ENCODE measurements at places on chromosomes 1 and 21.
A peak's percentile ranks its signal among the peaks of the same experiment; 100 is the strongest.

DNA sequence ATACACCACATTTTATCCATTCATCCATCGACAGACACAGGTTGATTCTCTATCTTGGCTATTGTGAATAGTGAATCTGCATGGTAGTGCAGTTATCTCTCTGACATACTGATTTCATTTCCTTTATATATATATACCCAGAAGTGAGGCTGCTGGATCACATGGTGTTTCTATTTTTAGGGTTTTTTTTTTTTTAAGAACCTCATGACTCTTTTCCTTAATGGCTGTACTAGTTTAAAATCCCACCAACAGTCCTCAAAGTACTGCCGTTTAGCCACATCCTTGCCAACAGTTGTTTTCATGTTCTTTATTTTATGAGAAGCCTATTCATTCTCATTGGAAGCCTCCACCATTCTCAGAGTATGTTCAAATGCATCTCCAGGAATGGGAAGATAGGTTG lies 258.7 kb upstream of the SNX7 start:
- DNase-seq, result no peak

DNA sequence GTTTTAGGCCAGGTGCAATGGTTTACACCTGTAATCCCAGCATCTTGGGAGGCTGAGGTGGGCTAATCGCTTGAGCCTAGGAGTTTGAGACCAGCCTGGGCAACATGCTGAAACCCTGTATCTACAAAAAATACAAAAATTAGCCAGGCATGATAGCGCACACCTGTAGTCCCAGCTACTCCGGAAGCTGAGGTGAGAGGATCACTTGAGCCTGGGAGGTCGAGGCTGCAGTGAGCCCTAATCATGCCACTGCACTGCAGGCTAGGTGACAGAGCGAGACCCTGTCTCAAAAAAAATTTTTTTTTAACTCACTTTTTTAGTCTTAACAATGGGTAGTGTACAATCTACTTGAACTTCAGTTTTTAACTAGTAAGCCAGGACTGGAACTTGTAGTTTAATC lies 137.5 kb downstream of the HS2ST1 start:
- no peak for DNase-seq

DNA sequence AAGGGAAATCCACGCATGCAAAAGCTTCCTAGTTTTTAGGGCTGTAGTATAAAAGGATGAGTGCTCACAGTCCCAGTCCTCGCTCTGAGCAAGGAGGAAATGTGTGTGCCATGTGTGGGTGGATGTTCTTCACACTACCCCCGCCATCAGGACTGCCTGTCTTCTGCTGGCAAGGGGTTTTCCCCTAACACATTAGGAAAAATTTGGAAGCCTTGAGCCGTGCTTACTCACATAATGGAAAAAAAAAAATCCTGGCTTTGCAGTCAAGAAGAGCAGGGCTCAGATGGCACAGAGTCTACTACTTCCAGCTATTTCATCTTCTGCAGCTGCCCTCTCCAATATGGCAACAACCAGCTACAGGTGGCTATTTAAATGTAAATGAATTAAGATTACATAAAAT lies 363.1 kb downstream of the PLPP3 start:
- DNase-seq, result no peak

- DNase-seq, result no peak
Measured at GRCh38 chr1:58047265-58047858, 499.2 kb downstream of the OMA1 start.

GRCh38 chr1:158150523-158150922 lies 30.2 kb upstream of the CD1D start:
- no peak for DNase-seq

DNA sequence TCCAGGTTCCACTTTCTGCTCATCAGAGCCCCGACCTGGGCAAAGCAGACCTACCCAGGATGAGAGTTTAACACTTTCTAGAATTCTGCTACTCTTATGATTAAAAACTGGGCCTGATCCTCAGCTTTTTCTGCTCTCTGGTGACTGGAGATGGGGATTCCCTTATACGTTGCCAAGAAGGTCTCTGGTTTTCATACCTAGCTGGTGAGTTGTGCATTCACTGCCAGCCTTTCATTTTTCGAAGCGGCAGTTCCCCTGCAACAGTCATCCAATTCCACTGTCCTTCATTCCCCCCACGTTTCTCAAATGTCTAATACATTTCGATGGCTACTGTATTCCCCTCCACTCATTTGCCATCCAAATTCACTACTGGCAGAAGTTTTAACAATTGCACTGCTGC lies 135.3 kb downstream of the ADSS2 start:
- no peak for DNase-seq

DNA sequence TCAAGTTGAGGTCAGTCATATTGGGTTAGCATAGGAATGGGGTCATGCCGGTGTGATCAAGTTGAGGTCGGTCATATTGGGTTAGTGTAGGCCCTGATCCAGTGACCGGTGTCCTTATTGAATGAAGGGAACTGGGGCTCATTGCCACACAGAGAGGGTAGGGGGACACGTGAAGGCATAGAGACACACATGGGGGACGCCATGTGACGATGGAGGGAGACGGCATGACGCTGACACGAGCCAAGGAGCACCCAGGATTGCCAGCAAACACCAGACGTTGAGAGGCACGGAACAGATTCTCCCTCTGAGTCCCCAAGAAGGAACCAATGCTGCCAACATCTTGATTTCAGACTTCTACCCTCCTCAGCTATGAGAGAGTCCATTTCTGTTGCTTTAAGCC lies 136.9 kb upstream of the ZBTB40 start:
- no peak for DNase-seq

DNA sequence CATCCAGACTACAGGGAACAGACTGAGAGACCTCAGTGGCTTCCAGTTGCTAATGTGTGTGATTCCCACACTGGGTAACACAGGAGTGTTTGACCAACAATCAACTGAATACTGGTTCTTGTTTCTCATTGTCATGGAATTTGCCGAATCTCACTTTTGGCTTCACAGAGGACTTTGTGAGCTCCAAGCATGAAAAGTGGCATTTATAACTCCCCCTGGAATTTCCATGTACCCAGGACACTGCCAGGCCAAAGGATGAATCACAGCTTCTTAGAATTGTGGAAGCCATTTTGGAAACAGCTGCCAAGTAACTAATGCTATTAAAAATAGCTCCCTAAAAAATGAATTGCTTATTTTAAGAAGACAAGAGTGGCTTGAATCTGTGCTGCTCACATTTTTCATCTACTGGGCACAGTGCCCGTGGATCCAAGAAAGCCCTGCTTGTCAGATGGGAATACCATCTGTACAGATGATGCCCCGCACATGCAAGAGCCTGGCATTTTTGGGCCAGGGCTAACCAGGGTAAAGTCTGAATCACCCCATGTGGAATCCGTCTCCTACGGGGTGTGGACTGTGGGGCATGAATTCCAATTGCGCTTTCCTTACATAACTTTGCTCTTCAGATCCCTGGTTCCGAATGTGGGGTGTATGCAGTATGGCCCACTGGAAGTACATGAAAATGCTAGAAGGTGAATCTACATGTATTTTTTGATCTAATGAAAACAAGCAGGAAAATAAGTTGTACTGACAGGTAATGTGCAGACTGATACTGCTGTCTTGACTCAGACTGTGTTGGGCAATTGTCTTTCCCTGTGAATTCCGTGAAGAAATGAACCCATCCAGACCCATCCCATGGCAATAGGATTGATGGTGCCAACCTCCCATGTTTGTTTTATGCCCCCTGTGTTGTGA lies 487.3 kb downstream of the SIPA1L2 start:
- DNase-seq, result no peak

DNA sequence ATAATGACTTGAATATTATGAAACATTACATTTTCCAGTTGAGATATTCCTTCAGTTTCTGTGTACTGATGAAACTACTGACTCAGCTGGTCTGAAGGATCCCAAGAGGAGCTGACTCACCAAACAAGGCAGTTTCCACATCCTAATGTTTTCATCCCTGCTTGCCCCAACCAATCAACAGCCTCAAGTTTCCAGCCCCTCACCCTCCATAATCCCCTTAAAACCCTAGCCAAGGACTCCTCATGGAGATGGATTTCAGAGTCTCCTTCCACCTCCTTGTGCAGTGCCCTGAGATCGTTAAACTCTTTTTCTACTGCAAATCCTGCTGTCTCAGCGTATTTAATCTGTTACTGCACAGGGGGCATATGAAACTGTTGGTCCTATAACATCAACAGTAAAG lies 83.1 kb upstream of the HAO2 start:
- DNase-seq, result no peak

DNA sequence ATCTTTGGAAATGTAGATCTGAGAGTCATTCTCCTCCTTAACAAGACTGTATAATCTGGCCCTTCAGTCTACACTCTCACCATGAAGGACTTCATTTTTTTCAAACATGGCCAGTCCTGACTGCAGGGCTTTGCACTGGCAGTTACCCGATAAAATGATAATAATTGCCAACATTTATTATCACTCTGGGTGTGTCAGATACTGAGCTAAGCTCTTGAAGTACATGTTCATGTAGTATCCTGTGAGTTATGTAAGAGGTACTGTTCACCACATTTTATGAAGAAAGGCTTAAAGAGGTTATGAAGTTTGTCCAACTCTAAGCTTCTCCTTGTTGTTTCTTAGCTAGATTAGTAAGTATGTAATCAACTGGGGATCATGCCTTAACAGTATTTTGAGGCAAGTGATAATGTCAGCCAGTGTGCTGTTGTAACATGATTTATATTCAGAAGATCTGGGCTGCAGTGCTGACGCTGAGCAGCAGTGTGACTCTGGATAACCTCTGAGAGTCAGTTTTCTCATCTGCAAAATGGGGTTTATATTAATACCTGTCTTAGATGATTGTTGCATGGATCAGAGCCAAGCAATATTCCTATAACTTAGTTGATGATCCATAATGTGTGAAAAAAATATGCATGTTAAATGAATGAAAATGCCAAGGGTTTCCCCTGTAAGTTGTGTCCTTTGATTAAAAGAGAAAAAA lies 42.1 kb upstream of the LEPR start:
- no peak for DNase-seq

DNA sequence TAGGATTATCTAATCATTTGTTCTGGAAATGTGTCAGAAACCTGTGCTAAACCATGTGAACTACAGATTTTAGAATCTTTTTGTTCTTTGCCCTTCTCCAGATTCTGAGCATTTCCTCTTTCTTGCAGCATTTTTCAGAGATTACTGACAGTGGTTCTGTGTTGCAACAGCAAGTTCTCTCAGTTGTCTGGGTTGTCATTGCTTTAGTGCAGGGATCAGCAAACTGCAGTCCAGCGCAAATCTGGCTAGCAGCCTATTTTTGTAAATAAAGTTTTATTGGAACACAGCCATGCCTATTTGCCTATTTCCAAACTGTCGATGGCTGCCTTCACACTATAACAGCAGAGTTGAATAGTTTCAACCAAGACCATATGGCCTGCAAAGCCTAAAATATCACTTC lies 66.3 kb upstream of the LRRC8D start:
- no peak for DNase-seq

- no peak for DNase-seq
Measured at GRCh38 chr1:183873642-183874041, 68.7 kb downstream of the RGL1 start.

DNA sequence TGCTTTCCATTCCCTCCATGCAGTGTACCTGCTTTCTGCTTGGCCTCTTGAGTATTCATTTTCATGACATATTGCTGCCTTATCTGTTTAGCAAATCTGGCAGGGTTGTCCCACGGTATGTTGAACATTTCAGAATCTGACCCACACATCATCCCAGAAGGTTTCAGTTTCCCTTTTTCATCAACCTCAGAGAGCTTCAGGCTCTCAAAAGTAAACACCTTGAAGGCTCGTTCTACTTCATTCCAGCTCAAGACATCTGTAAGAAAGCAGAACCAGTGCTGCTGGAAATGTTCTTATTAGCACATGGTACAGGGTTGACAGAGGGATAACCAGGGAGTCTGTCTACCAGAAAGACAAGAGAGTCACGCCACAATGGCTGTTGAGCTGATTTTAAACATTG lies 103.6 kb downstream of the SPAG17 start:
- no peak for DNase-seq

GRCh38 chr1:51915951-51916350 lies 37.4 kb upstream of the NRDC start:
- no peak for DNase-seq

GRCh38 chr1:118556936-118557335 lies 371.9 kb upstream of the SPAG17 start:
- no peak for DNase-seq

DNA sequence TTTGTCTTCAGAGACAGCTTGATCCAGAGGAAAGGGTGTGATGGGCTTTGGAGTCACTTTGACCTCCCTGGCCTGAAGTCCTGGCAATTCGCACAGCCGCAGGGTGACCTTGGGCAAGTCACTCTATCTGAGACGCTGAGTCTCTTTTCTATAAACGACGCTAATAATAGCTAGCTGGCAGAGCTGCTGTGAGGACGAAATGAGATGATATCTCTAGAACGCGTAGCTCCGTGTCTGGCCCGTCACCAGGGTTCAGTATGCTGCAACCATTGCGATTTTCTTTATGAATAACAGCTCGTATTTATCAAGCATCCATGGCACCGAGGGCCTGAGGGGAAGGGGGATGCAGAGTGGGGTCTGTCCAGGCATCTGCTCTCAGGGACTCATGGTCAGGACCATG lies 58.7 kb downstream of the IGSF21 start:
- DNase-seq, result no peak

GRCh38 chr1:70039485-70039884 lies 165.9 kb downstream of the LRRC40 start:
- DNase-seq, result no peak

GRCh38 chr1:10856176-10856683 lies 59.8 kb upstream of the CASZ1 start:
- no peak for DNase-seq

- no peak for DNase-seq
Measured at GRCh38 chr1:167826127-167826526, 87.8 kb downstream of the ADCY10 start.

GRCh38 chr1:224170748-224171478 lies 12.1 kb upstream of the DEGS1 start:
- peak; percentile 29 for DNase-seq

- no peak for DNase-seq
Measured at GRCh38 chr1:158999316-159000069, 10.2 kb upstream of the IFI16 start.

GRCh38 chr1:66085600-66085999 lies 292.9 kb downstream of the PDE4B start:
- DNase-seq, result no peak

Data from activated gamma-delta T cell treated with Interleukin-2 at 50 U/mL for 16 hours (primary cell).